Activated CD4-positive, alpha-beta T cell treated with anti-CD3 and anti-CD28 coated beads for 48 hours (primary cell): ENCODE measurements at places on chromosomes 3 and 15.

- DNase-seq, result no peak
Observed at GRCh38 chr3:115598216-115598615, 25.1 kb upstream of the GAP43 start.

DNA sequence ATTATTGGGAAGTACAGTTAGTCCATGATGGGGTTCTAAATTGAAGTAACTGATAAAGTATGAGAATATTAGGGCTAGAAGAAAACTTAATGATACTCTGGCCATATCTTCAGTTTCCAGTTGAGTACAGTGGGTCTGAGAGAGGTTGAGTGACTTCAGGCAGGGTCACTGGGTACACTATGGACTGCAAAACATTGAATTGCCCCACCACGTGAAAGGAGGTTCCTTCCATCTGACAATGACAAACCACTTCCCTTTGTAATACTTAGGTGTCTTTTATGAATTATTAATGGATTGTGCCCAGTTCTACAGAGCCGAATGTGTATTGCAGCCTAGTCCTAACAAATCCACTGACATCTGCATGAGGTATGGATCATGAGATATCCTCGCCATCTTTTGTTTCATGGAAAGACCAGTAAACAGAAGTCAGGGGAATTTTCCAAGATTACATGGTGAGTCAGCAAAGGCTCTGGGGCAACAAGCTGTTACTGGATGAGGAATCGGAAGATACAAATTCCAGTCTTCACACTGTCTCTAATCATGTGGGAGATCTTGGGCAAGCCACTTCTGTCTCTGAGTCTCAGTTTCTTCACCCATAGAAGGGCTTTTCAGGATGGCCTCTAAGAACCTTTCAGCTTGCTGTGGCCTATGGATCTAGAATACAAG, 66.5 kb upstream of the BCL6 start:
- no peak for DNase-seq

- DNase-seq, result peak; percentile 46
Observed at GRCh38 chr3:32457971-32458471, 44.6 kb downstream of the CMTM6 start.

DNA sequence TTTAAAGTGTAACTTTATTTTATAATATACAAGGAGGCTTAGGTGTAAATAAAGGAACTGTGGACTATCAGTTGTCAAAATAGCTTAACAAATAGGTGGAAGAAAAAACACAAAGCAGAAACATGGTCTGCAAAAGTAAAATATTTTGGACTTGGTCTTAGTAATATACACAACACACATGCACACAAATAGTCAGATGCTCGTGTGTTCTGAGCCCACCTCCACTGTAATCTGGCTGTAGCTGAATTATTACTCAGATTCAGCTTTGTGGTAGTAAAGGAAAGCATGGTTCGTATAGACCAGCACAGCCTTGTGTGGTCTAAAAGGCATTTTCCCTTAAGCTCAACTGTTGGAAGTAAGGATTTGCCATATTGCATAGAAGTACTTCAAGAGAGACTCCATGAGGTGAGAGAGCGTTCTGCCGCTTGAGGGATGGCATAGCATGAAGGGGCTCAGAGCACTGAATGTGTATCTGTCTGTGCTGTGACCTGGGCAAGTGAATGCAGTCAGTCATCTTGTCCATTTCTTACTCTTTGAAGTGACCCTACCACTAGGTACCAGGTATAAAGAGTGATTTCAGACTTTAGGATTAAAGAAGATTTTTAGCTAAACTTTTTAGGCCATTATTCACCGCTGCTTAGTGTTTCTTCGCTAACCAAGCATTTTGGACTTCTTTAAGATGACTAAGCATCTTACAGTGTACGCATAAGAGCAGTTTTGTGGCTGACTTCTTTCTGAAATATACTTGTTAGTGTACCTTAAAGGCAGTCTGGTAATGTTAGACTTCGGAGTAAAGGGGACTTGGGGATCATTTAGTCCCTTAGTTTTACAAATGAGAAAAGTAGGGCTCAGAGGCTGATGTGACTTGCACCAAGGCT, 15.2 kb downstream of the TPM1 start:
- DNase-seq, result no peak

GRCh38 chr3:183038221-183038620, 57.9 kb upstream of the DCUN1D1 start:
- no peak for DNase-seq

GRCh38 chr3:107699682-107700081, 176.9 kb downstream of the BBX start:
- no peak for DNase-seq

- no peak for DNase-seq
Observed at GRCh38 chr15:100727291-100727851, 125.0 kb downstream of the ASB7 start.
